ENCODE measurements at places on chromosomes 11 and 22.

DNA sequence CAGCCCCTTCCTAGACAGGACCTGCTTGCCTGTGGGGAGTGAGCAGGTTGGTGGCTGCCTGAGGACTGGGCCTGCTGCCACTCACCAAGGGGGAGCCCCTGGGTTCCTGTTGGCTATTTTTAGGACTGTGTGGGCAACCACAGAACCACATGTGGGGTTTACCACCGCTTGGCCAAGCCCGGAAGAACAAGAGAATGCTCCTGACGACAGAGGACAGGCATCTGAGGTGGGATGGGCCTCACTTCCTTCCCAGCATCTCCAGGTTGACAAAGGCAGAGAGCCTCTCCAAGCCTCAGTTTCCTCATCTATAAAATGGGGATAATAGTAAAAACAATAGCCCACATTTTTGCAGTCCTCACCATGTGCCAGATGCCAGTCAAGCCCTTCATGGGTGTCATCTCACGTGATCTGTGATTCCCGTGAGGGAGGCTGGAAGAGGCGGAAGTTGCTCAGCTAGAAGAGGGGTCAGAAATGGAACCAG is 43.6 kb downstream of the LRRC32 start:
- DNase-seq = peak; percentile 40

GRCh38 chr11:117933475-117933874 is 4.3 kb upstream of the TMPRSS13 start:
- no peak for DNase-seq

GRCh38 chr11:65353900-65354264 is 669 bp upstream of the TIGD3 start:
- no peak for DNase-seq

- DNase-seq = no peak
Measured at GRCh38 chr11:128913806-128914205, 22.6 kb downstream of the KCNJ5 start.

GRCh38 chr11:104465321-104465720 is 301.4 kb upstream of the PDGFD start:
- DNase-seq = no peak

- DNase-seq = no peak
Measured at GRCh38 chr11:124646148-124646547, 23.5 kb downstream of the TBRG1 start.

GRCh38 chr22:17152971-17153370 is 6.1 kb downstream of the HDHD5 start:
- DNase-seq = no peak

- DNase-seq = no peak
Measured at GRCh38 chr22:29204455-29205183, 1.1 kb upstream of the EMID1 start.

- no peak for DNase-seq
Measured at GRCh38 chr11:1149545-1149944, 8.2 kb upstream of the MUC5AC start.

- DNase-seq = no peak
Measured at GRCh38 chr11:46526216-46527215, 67.3 kb downstream of the AMBRA1 start.

- DNase-seq = no peak
Measured at GRCh38 chr11:126956635-126957034, 43.9 kb downstream of the KIRREL3 start.

GRCh38 chr11:78737891-78738290 is 163.2 kb upstream of the NARS2 start:
- DNase-seq = no peak

DNA sequence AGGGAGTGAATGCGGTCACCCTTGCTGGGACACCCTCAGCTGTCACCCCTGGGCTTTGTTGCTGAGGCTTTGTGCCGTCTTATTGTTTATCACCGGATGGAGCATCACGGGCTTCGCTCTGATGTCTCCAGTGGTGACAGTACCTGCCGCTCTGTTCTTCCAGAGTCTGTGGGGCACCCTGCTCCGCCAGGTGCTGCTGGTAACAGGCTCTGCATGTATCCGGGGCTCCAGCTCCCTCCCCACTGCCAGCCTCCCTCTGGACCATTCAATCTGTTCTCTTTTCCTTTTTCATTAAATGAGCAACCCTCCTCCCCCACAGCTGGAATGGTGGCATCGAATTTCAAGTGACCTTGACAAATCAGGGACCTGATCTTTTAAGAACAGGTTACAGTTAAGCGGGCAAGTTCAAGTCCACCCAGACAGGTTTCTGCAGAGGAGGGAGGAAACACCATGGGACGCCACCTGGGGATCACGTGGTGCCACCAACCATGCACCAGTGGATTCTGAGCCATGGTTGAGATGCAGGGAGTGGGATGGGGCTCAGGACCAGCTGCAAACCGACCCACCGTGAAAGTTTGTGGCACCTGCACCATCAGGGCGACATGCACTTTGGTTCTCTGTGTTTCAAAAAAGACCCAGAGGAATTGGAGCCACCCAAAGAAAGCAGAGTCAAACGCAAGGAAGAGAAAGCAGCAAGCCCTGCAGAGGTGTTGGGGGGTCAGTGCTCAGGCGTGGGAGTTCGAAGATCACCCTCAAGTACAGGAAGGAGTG is 89.3 kb downstream of the BCR start:
- DNase-seq = no peak

- DNase-seq = no peak
Measured at GRCh38 chr22:39658367-39658766, 87.8 kb downstream of the CACNA1I start.

- no peak for DNase-seq
Measured at GRCh38 chr11:124876818-124877630, 11.8 kb downstream of the ROBO3 start.

Data from SIG-M5 (cell line).